Fibroblast of skin of scalp (primary cell): ENCODE measurements at places on chromosomes 7 and 10.
A peak's percentile ranks its signal among the peaks of the same experiment; 100 is the strongest.

GRCh38 chr10:132892004-132892403, 50.4 kb downstream of the CFAP46 start:
- DNase-seq = no peak

DNA sequence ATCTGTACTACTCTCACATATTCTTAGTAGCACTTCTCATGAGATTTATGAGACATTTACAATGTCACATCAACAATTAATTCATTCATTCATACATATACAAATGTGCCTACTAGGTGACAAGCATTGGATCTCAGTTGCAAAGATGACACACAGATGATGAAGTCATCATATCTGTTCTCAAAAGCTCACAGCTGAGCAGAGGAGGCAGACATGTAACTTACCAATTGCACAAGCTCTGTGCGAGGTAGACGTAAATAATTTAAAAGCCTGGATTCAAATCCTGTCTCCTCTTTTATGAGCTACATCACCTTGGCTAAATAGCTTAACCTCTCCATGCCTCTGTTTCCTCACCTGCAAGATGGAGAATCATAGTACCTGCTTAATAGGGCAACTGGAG, 109.4 kb upstream of the FAM133B start:
- peak; percentile 25 for DNase-seq

DNA sequence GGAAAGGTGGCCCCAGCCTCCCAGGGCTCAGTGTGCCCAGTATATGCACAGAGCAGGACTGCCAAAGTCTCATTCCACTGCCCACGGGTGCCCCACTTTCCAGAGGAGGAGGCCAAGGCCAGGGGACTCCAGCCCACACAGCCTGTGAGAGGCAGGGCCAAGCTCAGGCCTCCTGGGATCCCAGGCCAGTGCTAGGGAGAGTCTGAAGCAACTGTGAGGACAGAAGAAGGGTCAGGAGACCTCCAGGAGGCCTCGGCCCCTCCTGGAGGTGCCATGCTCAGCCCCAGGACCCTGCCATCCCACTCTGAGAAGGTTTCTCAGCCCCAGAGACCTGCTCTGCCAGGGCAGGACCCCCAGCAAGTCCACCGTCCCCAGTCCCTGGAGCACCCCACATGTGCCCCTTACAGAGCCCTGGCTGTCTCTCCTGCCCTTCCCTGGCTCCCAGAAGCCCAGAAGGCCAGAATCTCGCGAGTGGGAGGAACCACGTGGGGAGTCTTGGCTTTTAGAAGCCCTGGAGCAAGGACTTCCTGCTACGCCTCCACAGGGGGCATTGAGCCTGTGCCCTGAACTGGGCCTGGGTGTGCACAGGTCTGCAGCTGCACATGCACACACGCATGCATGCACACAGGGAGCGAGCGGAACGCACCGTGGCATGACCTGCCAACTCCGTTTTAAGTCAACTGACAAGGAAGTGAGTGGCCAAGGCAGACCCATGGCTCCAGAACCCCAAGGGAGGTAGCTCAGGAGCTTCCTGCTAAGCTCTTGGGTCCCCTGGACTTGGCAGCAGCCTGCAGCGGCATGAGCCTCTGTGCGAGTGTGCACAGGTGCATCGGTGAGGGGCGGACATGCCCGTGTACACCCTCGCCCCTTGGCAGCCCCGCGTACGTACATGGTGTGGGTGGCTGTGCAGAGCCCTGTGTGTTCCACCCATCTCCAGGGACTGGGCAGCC, 33.6 kb downstream of the ZCCHC24 start:
- no peak for DNase-seq

- DNase-seq = peak; percentile 94
Measured at GRCh38 chr10:71835671-71836595, 15.1 kb downstream of the PSAP start.

DNA sequence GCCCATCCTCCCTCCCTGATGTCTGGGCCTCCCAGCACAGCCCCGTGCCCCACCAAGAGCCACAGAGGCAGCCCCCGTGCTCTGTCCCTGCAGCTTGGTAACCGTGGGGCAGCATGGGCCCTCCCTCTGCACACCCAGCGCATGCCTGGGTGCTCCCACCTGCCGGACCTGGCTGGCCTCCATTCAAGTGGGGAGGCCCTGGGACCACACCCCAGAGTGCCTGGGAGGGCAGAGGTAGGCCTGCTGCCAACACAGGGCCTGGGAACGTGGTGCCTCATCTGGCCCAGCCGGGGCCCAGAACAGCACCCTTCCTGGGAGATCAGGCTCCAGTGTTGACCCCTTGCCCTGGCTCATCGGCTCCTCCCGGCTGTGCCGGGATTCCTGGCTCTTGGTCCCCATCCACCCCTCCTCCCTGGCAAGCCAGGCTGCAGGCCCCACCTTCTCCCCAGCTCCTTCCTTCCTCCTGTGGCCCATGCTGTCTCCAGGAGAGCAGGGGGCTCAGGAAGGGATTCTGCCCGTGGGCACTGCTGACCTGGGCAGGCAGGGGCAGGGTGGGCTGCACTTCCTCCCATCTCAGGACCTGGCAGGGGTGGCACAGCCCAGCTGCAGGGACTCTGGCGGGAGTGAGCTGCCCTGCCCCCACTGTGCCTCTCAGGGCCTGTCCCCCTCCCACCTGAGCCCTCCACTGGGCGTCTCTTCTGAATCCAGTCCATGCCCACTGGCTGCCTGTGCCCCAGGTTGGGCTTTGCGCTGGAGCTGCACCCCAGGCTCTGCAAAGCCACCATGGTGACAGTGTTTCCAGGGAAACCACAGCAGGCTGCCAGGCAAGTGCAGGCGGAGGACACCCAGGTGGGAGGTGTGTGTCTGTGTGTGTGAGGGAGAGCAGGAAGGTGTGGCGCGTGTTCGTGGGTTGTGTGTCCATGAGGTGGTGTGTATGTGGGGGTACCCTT, 32.6 kb downstream of the PWWP2B start:
- DNase-seq = no peak

GRCh38 chr10:60123668-60124067, 217.3 kb upstream of the CCDC6 start:
- no peak for DNase-seq

GRCh38 chr7:10471280-10472058, 502.2 kb upstream of the PHF14 start:
- no peak for DNase-seq

DNA sequence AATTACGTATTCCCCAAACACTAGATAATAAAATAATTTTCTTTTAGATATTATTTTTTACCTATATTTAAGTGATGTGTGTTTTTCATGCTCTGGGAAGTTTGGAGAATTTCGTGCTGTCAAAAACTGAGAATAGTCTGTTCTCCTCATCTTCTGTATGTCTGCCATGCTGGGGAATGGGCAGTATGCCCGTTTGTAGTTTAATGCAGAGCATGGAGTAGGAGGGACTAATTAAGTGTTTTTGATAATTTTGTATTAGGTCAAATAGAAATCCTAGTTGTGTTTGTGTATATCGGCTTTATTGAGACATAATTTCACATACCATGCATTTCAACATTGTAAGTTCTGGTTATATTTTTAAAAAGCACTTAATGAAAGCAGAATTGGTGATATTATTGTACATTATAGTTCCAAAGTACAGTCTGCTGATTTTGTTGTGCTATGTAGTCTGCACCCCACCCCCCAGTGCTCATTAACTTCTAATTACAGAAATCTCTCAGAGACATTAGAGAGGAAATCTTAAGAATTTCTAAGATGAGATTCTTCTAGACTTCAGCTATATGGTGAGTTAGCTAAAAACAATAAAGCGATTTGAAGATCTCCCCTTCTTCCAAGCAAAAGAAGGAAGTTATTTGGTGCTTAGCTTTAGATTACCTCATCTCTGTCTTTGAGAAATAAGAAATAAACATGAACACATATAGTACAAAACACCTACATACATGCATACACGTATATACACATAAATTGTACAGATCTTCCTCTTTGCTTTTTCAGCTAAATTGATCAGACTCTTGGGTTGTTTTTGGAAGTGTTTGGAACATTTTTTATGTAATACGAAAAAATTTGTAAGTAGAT, 22.2 kb downstream of the ZRANB1 start:
- no peak for DNase-seq
